ENCODE measurements at places on chromosomes 5 and 9. TPM values are rescaled to one million over a fixed set of nuclear protein-coding genes. Genes with fewer than 3 reads are reported as not detected.

The TMEM215 gene
- not detected for total RNA-seq

The TRIM14 gene
- 5.7 TPM for total RNA-seq

The DBH gene
- not detected for total RNA-seq

The OTP gene
- not detected for total RNA-seq

The HEMGN gene
- not detected for total RNA-seq

The NEUROG1 gene
- total RNA-seq = not detected

The CAMK4 gene
- total RNA-seq = 2.7 TPM

The GABRP gene
- total RNA-seq = not detected

Measured in Caki2 (cell line).